Stimulated activated CD4-positive, alpha-beta T cell treated with anti-CD3 and anti-CD28 coated beads, Interleukin-2, amount 100 ng/mL, for 24 hours (primary cell): ENCODE measurements at places on chromosomes 13 and 19.

GRCh38 chr19:18225702-18226468 is at the start of gene PDE4C:
PDE4C (minus strand) TSS chr19:18226438; CDS start chr19:18226415, 23 bp downstream.
- no peak for DNase-seq

GRCh38 chr13:112899281-112900225 is 69.5 kb upstream of the MCF2L start:
- DNase-seq = no peak

GRCh38 chr13:45276913-45277312 is 64.1 kb downstream of the TPT1 start:
- no peak for DNase-seq

DNA sequence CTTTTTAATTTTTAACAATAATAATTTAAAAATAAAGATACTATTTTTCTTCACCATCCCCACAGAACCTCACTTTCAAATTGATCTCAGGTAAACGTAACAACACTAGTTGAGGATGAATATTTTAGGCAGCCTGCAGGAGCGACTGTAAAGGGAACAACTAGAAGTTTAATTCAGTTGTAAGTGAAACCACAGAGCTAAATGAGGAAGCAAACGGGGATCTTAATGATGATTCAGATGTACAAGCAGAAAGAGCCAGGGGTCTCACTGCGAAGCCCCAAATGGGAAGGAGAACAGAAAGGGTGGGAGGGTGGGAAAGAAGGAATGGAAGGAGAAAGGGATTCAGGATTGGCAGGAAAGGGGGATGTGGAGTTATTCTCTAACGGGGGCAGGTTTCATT is 54.6 kb upstream of the RAP2A start:
- DNase-seq = no peak

DNA sequence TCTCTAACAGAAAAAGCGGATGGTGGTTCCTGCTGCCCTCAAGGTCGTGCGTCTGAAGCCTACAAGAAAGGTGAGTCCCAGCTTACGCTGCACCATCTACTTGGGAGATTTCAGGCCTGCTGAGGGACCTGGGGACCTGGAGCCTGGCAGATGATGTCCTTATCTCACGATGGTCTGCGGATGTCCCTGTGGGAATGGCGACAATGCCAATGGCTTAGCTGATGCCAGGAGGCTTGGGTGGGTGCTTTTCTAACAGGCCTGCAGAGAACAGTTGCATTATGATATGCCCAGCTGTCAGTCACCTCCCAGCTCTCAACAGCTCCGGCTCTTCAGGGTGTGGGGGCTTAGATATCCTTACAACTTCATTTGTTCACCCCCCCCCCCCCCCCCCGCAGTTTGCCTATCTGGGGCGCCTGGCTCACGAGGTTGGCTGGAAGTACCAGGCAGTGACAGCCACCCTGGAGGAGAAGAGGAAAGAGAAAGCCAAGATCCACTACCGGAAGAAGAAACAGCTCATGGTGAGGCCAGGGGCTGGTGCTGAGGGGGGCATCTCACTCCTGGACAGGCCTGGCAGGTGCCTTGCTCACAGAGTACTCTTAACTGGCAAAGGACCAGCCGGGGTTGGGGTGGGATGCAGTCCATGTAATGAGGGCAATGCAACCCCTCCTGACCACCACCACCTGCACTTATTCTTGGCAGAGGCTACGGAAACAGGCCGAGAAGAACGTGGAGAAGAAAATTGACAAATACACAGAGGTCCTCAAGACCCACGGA is 3.8 kb downstream of the RPL13A start:
- no peak for DNase-seq

- peak; percentile 84 for DNase-seq
Measured at GRCh38 chr19:18940769-18941627, at the start of gene HOMER3. HOMER3 (minus strand) TSS chr19:18941217; CDS start chr19:18938982, 2,235 bp downstream.

DNA sequence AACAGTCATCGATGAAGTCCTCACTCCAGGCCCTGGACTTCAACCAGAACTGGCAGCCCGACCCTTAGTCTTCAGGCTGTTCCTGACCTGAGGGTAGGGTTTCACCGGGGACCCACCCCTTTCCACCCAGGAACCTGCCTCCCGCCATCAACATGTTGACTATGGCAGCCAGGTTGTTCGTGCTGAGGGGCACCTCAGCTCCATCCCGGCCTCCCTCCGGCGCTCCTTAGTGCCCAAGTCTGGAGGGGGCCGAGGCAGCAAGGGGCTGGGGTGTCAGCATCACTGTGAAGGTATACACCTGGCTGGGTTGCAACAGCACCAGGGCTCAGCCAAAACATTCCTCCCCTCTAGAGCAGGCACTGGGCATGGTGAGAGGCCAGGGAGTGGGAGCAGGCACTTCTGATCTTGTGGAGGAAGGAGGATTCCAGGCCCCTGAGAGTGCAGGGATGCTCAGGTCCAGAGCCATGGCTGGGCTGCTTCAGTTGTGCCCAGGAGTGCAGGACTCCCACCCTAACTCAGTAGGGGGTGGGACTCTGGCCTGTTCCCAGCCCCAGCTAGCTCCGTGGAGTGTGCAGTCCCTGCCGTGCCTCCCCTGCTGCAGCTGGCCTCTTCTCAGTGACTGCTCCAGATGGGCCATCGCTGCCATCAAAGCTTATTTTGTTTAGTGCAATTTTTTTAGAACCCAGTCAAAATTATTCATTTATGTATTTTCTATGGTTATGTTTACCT is 1445.9 kb downstream of the PCDH9 start:
- no peak for DNase-seq

DNA sequence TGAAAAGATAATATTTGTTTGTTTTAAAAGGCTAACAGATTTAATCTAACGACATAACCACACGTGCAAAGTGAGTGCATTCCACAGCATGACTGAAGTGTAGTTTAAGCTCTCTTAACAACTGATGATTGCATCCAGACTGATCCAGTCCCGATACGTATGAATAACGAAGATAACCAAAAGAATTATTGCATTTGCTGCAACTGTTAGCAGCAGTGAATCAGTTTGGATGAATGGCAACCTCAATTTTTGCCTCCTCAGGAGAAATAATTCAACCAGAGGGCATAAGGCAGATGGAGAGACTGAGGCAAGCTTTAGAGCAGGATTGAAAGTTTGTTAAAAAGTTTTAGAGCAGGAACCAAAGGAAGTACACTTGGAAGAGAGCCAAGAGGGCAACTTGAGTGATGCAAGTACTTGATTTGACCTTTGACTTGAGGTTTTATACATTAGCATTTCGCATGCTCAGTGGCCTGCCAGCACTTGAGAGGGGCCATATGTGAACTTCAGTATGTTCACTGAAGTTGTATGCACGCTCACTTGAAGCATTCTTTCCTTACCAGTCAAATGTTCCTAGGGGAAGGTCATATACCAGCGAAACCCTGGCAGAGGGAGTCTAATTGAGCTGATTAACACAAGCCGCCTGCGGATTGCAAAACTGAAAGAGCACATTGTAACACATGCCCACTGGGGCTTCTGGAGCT is 835.0 kb upstream of the PCDH20 start:
- no peak for DNase-seq

DNA sequence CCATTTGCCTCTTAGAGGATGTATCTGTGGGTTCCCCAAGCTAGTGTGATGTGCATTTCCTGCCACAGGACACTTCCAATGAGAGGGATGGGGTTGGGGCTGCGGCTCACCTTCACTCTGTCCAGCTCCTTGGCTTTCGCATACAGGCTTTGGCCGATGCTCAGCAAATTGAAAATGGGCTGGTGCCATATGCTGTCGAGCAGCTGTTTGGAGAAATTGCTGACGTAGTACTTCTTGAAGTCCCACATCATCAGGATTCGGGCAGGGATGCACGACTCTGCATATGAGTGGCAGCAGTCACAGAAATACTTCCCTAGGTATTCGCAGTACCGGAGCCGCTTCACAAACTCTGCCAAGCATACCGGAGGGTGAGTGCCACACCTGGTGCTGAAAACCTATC is 37.0 kb downstream of the RUBCNL start:
- DNase-seq = no peak

GRCh38 chr13:62544928-62545327 is 1129.3 kb upstream of the PCDH20 start:
- no peak for DNase-seq

DNA sequence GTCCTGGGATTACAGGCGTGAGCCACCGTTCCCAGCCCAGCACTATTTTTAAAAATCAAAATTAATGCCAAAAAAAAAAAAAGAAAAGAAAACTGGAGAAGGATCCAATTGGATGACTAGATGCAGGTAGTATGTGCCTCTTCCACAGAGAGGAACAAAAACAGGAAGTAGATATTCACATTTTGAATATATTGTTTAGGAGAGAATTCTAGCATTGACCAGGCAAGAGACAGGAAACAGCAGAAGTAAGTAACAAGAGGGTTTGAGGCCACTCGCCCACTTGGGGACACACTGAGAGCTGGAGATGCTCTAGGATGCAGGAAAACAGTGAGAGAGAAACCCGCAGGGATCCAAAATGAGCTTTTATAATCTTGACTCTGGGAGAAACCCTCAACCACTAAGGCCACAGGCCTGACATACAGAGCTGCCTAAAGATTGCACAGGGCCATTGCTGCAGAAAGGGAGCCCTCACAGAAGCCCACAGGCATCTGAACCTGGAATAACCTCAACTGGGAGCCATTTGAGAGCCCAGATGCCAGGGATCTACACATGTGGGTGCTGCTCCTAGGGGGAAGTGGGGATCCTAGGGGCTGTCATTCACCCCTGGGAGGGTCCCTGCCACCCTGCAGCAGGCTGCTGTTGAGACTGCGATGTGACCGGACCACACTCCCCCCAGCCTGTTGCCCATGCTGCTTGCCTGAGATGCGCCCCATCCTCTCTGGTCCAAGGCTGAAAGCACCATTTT is 28.2 kb downstream of the IGFL2 start:
- DNase-seq = no peak

DNA sequence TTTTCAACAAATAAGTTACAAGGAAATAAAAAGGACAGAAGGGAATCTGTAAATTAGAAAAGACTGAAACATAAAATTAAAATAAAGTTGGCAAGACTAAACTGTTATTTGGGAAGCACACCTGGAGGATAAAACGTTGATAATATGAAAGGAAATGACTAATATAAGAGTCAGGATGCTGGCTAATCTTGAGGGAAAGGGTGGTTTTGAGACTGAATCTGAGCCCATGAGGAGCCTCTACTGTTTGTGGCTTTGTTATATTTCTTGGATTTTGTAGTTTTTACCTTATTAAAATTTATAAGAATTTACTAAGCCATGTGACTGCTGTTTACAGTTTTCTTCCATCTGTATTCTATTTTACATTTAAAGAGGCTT is 718.0 kb upstream of the SPRY2 start:
- DNase-seq = no peak

DNA sequence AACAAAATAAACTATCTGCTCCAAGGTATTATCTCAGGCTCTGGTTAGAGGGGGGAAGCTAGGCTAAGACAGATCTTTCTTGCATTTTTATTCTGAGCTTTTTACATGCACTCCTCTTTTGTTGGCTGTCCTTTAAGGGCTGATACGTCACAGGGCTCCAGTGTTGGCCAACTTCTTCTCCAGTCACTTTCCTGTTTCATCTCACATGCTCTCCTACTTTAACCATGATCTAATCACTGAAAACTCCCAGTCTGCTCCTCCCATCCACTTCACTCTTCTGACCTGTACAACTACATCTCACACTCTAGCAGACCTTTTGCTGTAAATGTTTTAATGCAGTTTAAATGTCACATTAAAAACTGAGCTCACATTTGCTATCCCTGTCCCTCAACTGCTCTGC is 510.0 kb upstream of the KLF12 start:
- DNase-seq = no peak

GRCh38 chr19:57667228-57667627 is 1.5 kb upstream of the ZSCAN4 start:
- no peak for DNase-seq
